ENCODE measurements at places on chromosomes 5 and 9.

DNA sequence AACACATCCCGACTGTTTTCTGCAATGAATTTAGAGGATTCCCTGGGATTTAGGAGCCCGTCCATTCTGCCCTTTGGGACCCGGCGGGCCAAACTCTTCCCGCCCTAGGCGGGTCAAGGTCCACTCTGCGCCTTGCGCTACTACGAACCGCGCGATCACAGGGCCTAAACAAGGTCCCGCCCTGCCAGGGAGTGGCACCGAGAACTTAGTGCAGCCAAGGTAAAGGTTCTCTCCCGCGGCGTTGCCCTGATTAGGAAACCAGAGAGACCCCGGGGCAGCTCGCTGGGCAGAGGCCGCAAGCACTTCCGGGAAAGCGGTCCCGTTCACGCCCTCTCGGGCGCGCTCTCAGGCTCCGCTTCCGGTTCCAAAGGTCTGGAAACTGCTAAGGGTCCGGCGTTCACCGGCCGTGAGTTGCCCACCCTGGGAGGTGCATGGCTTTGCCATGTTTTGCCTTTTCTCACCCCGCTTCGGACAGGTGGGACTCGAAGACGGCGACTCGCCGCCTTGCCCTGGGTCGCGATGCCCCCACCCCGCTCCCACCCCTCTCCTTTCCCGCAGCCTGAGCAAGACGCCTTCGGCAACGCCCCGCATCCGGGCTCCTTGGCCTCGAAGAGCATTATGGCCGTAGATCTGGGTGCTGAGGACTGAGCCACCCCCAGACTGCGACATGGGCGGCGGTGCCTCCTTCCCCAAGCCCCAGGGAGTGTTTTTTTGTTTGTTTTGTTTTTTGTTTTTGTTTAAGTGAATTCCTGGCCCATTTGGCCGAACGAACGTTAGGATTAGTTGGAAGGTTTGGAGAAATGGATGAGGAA, 23.4 kb downstream of the HNRNPK start:
- no peak for DNase-seq

- no peak for DNase-seq
These were observed 93.1 kb downstream of the MED27 start for GRCh38 chr9:131986576-131986975.

DNA sequence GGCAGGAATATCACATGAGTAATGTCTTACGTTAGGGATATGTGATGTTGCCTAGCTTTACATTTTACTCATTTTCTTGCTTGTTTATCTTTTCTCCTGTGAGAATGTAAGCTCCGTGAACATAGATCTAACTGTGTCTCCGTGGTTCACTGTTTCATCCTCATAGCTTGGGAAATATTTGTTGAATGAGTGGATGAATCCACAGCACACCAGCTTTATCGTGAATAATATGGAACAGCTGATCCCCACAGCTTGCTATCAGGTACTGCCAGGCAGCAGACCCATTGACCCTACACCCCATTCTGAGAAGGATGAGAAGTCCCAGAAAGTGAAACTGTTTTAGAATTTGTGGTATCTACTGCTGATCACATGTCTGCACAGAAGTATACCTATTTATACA, 106.8 kb upstream of the FBN2 start:
- no peak for DNase-seq

DNA sequence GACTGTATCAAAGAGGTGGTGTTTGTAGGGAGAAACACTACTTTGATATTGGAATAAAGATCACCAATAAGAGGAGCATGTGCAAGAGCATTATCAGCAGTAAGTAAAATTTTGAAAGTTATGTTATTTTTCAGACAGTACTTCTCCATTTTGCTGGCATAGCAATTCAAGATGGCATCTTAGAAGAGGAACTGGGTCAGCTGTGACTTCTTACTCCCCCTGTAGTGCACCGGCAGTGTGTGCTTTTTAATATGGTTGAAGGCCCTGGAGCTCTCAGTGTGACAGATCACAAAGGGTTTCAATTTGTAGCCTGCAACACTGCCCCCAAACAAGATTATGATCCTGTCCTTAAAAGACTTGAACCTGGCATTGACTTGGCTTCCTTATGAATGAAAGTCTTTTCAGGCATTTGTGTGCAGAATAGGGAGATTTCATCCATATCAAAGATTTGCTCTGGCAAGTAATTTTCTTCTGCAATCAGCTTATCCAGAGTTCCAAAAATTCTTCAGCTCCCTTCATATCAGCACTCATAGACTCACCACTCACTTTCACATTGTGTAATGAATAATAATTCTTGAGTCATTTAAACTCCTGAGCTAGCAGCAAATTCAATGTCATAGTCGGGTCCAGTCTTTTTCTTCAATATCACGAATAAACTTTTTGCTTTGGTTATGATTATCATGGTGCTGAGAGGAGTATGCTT, 105.7 kb upstream of the MAMDC2 start:
- no peak for DNase-seq

DNA sequence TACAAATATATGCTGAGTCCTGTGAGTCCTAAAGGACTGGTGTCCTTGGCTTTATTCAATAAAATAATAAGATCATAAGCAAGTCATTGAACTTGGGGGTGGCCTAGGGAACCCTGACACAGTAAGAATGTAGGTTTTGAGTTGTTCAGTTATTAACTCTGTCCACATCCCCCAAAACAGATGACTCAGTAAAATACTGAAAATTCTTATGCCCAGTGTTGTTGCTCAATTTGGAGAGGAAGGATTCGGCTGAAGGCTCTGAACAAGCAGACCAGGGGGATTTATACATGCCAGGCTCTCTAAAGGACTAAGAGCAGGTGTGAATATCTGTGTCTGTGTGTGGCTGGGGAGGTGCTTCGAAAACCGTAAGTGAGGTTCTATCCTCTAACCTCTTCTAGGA, 173.7 kb downstream of the RMI1 start:
- DNase-seq, result no peak

GRCh38 chr9:126861707-126862103, 1.3 kb downstream of the ZBTB34 start:
- DNase-seq, result no peak

- DNase-seq, result no peak
These were observed 81.4 kb upstream of the WWC1 start for GRCh38 chr5:168209997-168210396.

- DNase-seq, result no peak
These were observed 14.9 kb upstream of the TMEM267 start for GRCh38 chr5:43498581-43498980.

DNA sequence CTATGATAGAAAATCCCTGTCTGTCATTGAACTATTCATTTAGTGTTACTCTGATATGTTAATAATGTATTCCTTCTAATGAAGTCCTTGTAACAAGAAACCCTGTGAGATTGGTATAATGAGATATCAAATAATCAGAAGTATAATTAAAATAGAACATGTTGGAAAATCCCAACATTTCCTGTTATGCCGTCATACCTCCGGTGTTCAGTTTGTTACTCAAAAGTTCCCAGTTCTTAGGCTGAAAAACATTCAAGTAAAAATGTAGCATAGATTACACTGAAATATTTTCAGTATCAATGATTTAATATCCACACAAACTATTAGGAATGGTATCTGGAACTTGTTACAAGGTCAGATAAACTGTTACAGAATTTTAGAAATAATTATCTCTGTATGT, 227.5 kb downstream of the GNA14 start:
- no peak for DNase-seq

DNA sequence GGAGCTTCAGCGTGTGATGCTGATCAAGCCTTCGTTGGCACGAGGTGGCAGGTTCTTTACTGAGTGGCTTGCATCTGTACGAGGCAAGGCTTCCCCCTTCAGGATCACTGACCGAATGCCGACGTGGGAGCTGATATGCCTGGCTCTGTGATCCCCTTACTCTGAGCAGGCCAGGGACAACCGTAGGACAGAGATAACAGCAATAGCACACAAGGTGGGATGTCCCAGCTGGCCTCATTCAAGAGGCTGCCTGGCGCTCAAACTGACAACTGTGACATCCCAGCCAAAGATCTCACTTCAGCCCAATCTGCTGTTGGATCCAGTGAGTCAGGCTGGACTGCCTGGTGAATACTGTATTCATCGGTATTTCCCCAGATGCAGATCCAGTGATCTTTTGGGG, 199.4 kb upstream of the PANK3 start:
- DNase-seq, result no peak

GRCh38 chr5:4100739-4101138, 505.1 kb downstream of the IRX1 start:
- DNase-seq, result no peak

- no peak for DNase-seq
These were observed 62.3 kb upstream of the ZNF366 start for GRCh38 chr5:72569408-72569944.

- no peak for DNase-seq
These were observed 510.0 kb upstream of the GRAMD2B start for GRCh38 chr5:125913200-125913599.

DNA sequence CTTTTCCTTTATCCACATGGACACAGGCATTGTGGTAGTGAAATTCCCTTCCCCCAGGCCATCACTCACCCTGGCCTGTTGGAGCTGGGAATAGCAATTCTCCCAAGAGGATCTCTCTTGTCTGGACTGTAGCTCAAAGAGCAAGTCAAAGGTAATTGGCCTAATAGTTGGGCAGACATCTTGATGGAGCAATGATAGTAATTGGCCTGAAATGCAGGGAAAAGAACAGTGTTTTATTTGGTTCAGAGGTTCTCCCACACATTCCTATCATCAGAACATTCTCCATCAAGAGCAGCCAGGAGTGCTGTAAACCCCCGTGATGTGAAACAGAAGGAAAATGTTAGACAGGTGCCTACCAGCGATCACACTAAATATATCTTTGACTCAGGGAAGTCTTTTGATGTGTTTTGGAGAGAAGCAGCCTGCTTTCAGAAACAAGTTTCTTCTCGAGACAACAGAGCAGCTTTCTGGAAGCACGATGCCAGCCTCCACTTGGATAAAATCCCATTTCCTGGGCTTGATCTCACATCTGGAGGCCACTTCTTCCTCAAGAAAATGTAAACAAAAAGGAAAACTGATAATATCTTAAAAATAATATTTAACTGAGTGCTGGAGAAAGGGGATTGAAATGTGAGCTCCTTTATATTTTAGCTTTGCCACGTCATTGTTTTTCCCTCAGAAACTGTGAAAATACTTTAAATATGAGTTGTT, 198.1 kb upstream of the WWC1 start:
- DNase-seq, result no peak

DNA sequence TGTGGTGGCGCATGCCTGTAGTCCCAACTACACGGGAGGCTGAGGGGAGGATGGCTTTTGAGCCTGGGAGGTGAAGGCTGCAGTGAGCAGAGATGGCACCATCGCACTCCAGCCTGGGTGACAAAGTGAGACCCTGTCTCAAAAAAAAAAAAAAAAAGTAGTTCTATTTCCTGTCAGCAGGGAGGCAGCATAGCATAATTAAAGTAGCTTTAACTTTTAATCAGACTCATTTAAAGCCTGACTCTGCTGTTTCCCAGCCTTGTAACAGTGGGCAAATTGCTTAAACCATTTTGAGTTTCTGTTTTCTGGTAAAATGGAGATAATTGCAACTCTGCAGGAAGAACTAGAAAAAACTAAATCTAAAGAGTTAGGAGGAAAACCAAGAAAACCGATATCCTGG, 31.2 kb downstream of the CNOT6 start:
- DNase-seq, result no peak

DNA sequence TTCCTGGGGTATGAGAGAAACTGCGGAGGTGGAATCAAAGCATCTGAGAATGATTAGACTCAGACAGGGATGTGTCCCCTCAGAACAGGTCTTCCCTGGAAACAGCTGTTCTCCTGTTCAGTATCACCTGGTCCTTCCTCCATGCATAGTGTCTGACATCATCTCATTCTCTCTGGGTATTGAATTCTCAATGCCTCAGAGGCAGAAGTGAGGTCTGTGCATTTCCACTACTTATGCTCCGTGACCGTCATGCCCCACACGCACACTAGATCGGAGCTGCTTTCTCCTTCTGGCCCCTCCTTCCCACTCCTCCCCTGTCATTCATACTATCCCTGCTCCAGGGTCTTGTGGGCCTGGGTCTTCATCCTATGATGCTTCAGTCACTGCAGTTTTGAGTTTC, 61.4 kb upstream of the DAB2IP start:
- no peak for DNase-seq

DNA sequence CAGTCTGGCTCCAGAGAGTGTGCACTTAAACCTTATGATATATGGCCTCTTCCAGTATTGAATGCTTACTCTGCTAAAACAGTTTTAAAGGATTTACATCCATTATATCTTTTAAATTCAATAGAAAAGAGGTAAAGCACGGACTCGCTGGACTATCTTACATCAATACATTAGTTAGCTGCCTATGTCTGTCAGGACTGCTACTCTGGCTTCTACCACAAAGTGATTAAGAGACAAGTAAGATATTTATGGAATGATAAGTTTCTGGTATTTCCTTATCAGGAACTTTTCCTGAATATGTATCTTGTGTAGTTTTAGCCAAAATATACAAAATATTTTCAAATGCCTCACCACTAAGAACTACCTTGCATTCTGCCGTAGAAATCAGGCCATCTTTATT, 295.1 kb downstream of the ISL1 start:
- DNase-seq, result no peak

Data from stimulated activated CD4-positive, alpha-beta T cell treated with anti-CD3 and anti-CD28 coated beads, TNF-alpha, amount 100 ng/mL, for 48 hours (primary cell).